ENCODE measurements at places on chromosomes 11 and 22. TPM values are rescaled to one million over a fixed set of nuclear protein-coding genes. Genes with fewer than 3 reads are reported as not detected.
A peak's percentile ranks its signal among the peaks of the same experiment; 100 is the strongest.

DNA sequence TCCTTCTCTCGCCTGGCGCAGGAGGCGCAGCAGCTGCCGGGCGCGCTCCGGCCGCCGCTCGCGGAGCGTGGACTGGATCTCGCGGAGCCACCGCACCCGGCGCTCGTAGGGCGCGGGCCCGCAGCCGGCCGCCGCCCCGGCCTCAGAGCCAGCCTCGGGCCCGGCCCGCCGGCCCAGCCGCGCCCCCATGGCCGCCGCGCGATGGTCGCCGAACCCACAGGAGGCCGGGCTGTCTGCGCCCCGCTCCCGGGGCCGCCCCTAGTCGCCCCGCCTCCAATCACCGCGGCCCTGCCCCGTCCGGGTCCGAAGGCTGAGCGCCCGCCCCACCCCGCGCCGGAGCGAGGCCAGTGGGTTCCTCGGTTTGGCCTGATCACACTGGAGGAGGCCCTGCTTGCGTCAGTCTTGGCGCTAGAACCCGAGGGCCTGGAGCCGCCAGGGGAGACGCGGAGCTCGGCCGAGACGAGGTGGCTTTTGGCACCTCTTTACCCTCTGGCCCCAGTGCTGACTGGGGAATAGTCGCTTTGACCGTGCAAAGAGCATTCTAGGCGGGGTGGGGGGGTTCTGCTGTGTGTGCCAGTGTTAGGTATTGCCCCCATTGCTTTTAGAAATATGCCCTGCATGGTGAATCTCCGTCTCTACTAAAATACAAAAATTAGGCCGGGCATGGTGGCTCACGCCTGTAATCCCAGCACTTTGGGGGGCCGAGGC, at the start of gene LRRC75B:
LRRC75B (minus strand) TSS at position 223 of the 708 bp plus-strand sequence; CDS start at position 189, 34 bp downstream.
- peak; percentile 80 for DNase-seq
- H3K4me3 ChIP-seq = peak within 1 kb of the TSS; percentile 96
- peaks cover 11% of the 10 kb centered on the region for H3K4me1 ChIP-seq
- H3K36me3 ChIP-seq = no peaks in the 10 kb centered on the region

PSMA1 gene
- total RNA-seq = 190 TPM

DNA sequence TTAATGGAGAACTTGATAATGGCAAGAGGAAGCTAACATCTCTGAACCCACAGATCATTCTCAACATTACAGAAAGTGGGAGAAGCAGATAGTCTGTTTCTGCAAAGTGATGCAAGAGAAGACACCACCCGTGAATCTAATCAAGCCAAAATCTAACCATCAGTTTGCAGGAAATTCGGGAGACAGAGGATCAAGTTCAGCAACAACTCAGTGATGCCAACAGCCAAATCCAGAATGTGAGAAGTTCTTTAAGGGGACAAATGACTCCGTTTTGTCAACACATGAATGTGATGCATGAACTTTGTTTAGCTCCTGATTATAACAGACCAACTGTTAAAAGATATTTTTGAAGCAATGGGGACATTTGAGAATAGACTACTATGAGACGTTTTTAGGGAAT, 95.2 kb upstream of the LDLRAD3 start:
- H3K27me3 ChIP-seq = no peaks in the 10 kb centered on the region
- H3K4me1 ChIP-seq = no peaks in the 10 kb centered on the region
- no peaks in the 10 kb centered on the region for H3K36me3 ChIP-seq
- DNase-seq = no peak

MYRF gene
- total RNA-seq = 3.5 TPM

DNA sequence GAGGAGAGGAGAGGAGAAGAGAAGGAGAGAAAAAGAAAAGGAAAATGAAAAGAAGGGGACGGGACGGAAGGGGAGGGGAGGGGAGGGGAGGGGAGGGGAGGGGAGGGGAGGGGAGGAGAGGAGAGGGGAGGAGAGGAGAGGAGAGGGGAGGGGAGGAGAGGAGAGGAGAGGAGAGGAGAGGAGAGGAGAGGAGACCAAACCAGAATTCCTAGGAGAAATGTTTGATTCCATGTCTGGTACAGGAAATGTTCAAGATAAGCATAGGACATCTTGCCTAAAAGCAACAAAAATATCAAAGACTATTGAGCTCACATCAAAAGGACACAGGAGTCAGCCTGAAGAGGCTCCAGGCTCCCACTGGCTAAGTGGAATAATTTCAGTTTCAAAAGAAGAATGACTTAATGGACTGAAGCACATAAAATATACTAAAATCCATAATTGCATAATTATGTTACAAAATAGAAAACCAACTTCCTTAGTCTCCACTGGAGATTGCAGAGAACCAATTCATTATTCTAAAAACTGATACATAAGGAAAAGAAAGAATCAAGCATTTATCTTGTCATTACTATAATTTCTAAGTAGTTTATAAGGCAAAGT, 101.1 kb upstream of the APOA1 start:
- peaks cover 6% of the 10 kb centered on the region for H3K36me3 ChIP-seq
- no peak for DNase-seq
- H3K4me1 ChIP-seq = no peaks in the 10 kb centered on the region
- no peak overlapping the region for H3K4me3 ChIP-seq
- no peak overlapping the region for H3K27ac ChIP-seq
- H3K27me3 ChIP-seq = no peaks in the 10 kb centered on the region

DNA sequence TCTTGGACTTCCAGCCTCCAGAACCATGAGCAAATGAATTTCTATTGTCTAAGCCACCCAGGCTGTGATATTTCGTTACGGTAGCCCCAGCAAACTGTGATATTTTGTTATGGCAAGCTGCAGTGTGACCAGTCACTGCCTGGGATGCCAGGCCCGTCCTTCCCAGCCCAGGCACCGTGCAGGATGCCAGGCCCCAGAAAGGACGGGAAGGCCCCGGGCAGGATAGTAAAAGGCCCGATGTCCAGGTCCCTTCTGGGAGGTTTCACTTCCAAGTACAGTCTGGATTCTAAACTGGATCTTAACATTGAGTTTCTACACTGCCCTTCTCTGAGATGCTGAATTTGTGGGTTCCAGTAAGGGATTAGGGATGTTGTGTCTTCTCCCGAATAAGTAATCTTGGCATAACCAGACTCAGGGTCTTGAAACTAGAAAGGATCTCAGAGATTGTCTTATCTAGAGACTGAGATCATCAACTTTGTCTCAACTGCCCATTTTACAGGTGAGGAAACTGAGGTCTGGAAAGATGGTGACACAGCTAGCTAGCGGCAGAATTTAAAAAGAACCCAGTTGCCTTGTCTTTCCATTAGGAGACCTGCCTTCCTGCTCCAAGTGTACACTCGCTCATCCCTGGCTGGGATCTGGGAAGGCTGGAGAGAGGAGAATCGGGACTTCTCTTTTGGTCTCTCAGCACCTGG, 19.9 kb downstream of the RPUSD4 start:
- no peak for DNase-seq
- no peak overlapping the region for H3K27ac ChIP-seq
- H3K36me3 ChIP-seq = peaks cover 33% of the 10 kb centered on the region
- H3K4me3 ChIP-seq = no peak overlapping the region
- peaks cover 13% of the 10 kb centered on the region for H3K27me3 ChIP-seq

F2 gene
- not detected for total RNA-seq

- no peaks in the 10 kb centered on the region for H3K36me3 ChIP-seq
- H3K4me1 ChIP-seq = peaks cover 39% of the 10 kb centered on the region
- H3K27me3 ChIP-seq = peaks cover 9% of the 10 kb centered on the region
- no peak overlapping the region for H3K27ac ChIP-seq
- H3K4me3 ChIP-seq = no peak overlapping the region
These were observed 190.8 kb downstream of the DSCAML1 start for GRCh38 chr11:117606211-117606610.

GRCh38 chr11:71940561-71941219, 11.8 kb downstream of the RNF121 start:
- no peak overlapping the region for H3K4me3 ChIP-seq
- H3K4me1 ChIP-seq = no peaks in the 10 kb centered on the region
- no peak overlapping the region for H3K27ac ChIP-seq
- H3K36me3 ChIP-seq = no peaks in the 10 kb centered on the region

DNA sequence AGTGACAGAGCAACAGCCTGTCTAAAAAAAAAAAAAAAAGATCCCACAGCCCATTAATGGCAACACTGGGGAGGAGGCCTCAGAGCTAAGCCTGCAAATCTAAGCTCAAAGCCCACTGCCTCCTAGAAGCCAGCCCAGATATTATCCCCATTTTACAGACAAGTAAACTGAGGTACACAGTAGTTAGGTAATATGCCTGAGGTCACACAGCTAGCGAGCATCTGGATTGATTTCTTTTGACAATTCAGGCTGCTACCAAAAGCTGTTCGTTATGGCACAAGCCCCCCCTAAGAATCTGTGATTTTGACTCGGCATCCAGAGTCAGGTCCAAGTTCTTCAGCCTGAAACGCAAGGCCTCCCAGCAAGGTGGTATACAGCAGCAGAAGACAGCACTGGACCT, 13.7 kb downstream of the ELFN2 start:
- no peaks in the 10 kb centered on the region for H3K36me3 ChIP-seq
- H3K27me3 ChIP-seq = peaks cover 28% of the 10 kb centered on the region
- H3K27ac ChIP-seq = no peak overlapping the region
- no peak overlapping the region for H3K4me3 ChIP-seq

GRCh38 chr11:13073119-13073981, 64.2 kb downstream of the RASSF10 start:
- no peak for DNase-seq
- H3K27me3 ChIP-seq = peaks cover 2% of the 10 kb centered on the region
- no peaks in the 10 kb centered on the region for H3K36me3 ChIP-seq
- no peak overlapping the region for H3K4me3 ChIP-seq
- no peak overlapping the region for H3K27ac ChIP-seq
- H3K4me1 ChIP-seq = no peaks in the 10 kb centered on the region

DNA sequence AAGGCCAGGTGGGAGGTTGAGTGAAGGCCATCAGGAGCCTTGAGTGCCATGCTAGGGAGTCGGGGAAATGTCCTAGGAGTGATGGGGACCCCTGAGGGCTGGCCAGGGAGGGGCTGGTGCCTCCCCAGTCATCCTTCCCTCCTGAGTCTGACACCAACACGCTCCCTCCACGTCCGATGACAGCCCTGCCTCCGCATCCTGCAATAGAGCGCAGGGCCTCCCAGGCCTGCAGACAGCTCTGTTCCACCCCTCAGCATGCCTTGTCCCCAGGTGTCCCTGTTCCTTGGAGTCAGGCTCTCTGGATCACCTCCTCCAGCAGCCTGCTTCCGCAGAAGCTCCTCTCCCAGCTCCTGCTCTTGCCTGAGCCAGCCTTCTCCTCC, 3.1 kb downstream of the RAC2 start:
- H3K36me3 ChIP-seq = no peaks in the 10 kb centered on the region
- no peak overlapping the region for H3K27ac ChIP-seq
- H3K4me3 ChIP-seq = no peak overlapping the region
- H3K27me3 ChIP-seq = no peaks in the 10 kb centered on the region

- H3K27ac ChIP-seq = peak overlapping the region; percentile 81
- H3K4me3 ChIP-seq = no peak overlapping the region
- no peaks in the 10 kb centered on the region for H3K27me3 ChIP-seq
- H3K36me3 ChIP-seq = no peaks in the 10 kb centered on the region
These were observed 141.0 kb downstream of the ARHGAP42 start for GRCh38 chr11:100827934-100828661.

- H3K36me3 ChIP-seq = no peaks in the 10 kb centered on the region
- DNase-seq = no peak
- H3K4me3 ChIP-seq = no peak overlapping the region
- peaks cover 4% of the 10 kb centered on the region for H3K4me1 ChIP-seq
These were observed 843.0 kb downstream of the TBC1D22A start for GRCh38 chr22:47605441-47605840.

MMP12 gene
- total RNA-seq = not detected

ABCG4 gene
- total RNA-seq = 3.3 TPM

DNA sequence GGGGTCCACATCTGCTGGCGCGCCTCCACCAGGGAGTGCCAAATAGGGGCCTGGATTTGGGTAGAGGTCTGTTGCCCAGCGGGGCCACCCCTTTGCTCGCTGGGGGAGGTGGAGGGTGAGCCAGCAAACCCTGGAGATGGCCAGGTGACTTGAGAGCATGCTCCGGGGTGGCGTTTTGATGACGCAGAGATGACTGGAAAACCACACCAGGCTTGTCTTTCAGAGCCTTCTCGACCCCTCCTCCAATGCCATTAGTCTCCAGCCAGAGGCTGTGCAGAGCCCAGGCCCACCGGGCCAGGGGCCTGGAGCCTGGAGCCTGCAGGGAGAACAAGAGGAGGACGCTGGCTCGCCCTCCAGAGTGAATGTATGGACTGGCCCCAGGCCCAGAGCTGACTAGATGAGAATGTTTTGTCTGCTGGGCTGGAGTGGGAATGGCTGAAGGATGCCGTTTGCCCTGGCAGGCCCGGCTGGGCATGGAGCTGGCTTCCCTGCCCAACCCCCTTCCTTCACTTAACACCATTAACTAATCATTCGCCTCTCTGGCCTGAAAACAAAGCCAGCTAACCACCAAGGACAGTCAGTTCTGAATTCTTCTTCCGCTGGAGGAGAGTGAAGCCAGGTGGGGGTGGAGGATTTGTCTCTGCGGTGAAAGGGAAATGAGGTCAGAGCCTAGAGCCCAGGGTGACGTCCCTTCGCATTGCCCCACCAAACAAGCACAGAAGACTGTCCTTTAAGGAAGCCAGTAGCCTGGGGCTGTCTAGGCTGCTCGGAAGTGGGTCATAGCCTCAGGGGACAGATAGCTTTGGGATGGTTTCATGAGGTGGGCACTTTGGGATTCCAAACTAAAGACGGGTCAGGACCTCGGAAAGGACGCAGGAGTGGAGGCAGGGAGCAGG, 1.6 kb upstream of the MCAM start:
- no peak for DNase-seq
- no peaks in the 10 kb centered on the region for H3K36me3 ChIP-seq
- peaks cover 28% of the 10 kb centered on the region for H3K27me3 ChIP-seq
- H3K4me3 ChIP-seq = peak overlapping the region; percentile 79
- peaks cover 42% of the 10 kb centered on the region for H3K4me1 ChIP-seq
- H3K27ac ChIP-seq = peak overlapping the region; percentile 65

DNA sequence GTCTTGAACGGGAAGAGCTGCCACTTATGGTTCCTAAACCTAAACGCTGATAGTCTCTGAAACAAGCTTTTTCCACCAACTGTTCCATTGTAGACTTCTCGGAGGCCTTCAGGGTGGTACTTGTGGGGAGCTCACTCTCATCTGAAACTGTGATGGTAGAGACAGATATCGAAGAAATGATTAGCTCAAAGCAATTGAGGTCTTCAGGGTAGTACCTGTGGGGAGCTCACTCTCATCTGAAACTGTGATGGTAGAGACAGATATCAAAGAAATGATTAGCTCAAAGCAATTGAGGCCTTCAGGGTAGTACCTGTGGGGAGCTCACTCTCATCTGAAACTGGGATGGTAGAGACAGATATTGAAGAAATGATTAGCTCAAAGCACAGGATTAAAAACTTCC, 175.7 kb downstream of the SWAP70 start:
- H3K4me1 ChIP-seq = no peaks in the 10 kb centered on the region
- H3K4me3 ChIP-seq = no peak overlapping the region
- DNase-seq = no peak

All from neural crest cell (in vitro differentiated cells).